ENCODE measurements at places on chromosomes 12 and 14. TPM values are rescaled to one million over a fixed set of nuclear protein-coding genes. Genes with fewer than 3 reads are reported as not detected.

GRCh38 chr14:24289649-24290280 lies 9.8 kb downstream of the DHRS1 start:
- no peak for DNase-seq

GRCh38 chr12:6606331-6607131 lies 648 bp downstream of the CHD4 start:
- peak; percentile 76 for DNase-seq

DNA sequence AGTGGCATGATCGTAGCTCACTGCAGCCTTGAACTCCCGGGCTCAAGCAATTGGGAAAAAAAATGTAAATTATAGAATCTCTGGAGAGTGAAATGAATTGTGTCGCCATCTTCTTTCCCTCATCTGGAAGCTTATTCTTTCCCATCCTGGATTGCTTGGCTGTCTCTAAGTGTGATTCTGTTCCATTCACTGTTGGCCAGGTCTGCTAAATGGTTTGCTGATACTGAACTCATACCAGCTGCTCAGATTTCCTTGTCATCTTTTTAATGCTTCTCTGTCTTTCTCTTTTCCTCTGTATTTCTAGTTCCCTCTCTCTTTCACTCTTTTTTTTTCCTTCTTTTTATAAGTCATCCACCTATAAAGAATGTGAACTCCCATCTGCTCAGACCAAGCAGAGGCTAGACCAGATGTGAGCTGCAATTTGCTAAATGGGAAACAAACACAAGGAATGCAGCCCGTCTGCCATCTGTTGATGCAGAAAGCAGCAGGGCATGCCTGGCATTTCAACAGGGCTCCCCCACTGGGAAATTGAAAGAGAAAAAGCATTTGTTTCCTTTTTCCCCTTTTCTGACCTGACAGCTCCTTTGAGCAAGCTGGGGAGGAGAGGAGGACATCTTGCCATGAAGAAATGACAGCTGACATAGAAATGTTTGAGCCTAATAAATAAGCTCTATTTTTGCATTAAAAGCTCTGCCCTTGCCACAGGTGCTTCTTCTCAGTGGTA lies 1823.6 kb upstream of the FLRT2 start:
- DNase-seq, result no peak

CCDC197 gene
- not detected for polyA plus RNA-seq

- DNase-seq, result peak; percentile 57
Measured at GRCh38 chr14:95483309-95484165, 32.9 kb downstream of the SYNE3 start.

- no peak for DNase-seq
Measured at GRCh38 chr14:92955381-92955780, 32.4 kb downstream of the CHGA start.

MAP1LC3B2 gene
- 8.4 TPM for polyA plus RNA-seq

DNA sequence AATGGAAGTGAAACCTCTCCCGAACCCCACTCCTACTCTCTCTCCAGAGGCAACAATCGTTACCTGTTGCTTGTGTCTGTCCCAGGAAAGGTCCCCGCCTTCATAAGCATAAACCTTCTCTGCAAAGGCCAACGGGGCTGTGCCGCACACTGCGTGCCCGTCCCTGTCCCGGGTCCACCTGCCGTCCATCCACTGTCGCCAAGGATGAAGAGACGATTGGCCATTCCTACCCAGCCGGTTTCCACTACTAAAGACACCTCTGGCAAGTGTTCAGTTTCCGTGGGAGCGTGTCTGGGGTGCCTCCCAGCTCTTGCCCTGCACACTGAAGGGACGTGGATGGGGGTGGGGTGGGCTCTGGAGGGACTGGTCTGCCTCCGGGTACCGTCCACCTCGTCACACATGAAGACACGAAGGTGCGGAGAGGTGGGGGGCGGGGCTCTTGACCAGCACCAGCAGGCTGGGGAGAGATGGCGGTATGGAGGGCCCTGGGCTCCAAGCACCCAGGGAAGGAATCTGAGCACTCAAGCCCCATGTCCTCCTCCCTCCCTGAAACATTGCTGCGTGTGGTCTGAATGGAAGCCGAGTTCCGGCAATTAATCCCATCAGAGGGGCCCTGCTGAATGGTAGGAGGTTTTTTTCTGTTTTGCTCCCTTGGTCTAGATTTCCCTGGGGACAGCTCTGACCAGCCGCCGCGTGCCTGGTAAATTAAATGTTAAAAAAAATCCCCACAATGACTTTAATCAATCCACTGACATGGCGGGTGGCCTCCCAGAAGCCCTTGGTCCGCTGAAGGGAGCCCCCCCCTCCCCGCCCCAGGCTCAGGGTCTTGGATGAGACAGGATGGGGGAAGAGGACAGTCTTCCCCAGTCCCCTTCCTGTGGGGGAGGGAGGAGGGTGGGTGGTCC lies 4.1 kb upstream of the KIF26A start:
- DNase-seq, result peak; percentile 0

SLC5A8 gene
- not detected for polyA plus RNA-seq

KRT7 gene
- polyA plus RNA-seq, result 0.16 TPM

EFS gene
- polyA plus RNA-seq, result 38.2 TPM

FAM181A gene
- polyA plus RNA-seq, result not detected

GRCh38 chr12:132948146-132949066 lies 7.7 kb downstream of the ZNF605 start:
- DNase-seq, result no peak

DNA sequence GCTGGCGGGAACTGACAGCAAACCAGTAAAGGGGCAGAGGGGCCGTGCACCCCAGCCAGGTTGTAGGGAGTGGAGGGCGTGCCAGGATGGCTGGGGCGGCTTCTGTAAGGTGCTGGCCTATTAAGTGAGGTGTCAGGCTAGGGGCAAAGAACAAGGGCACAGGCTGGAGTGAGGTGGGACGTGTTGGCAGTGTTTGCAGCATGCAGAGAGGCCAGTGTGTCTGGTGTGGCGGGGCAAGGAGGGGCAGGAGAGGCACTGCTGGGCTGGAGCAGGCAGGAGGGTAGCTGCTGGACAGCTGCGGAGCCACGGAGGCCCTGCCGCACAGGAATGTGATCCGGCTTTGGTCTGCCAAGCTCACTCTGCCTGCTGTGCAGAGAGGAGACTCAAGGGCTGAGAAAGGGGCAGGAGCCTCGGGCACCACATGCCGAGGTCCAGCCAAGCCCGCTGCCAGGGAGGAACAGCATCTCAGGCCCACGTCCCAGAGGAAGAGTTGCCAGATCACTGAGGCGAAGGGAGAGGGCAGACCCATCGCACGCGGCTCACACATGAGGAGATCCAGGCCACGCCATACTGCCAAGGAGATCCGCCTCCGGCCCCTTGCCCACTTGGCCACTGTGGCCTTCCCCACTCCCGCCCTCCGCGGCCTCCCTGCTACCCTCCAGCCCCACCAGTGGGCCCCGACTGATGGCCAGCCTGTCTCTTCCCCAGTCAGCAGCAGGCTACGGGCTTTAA lies 46.8 kb downstream of the AMN start:
- peak; percentile 40 for DNase-seq

- peak; percentile 18 for DNase-seq
Measured at GRCh38 chr12:86727160-86727559, 471.0 kb upstream of the MGAT4C start.

DNA sequence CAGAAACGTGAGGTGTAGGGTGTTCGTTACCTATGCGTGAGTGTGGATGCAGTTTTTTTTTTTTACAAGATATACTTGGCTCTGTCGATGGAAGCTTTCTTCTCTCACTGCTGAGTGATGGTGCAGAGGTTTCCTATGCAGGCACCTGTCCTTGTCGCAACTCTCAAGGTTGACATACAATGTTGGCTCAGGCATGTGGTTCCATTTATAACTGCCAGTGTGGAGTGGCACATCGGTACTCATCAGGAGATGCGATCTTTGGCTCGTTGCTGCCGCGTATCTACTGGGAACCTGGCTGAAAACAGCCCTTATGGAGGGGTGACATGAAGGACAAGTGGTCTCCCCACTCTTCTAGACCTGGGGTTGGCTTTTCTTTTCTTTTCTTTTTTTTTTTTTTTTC lies 109.0 kb downstream of the ZNF664 start:
- no peak for DNase-seq

GRCh38 chr14:100738704-100739131 lies 12.0 kb downstream of the DLK1 start:
- no peak for DNase-seq

INHBC gene
- polyA plus RNA-seq, result not detected

DNA sequence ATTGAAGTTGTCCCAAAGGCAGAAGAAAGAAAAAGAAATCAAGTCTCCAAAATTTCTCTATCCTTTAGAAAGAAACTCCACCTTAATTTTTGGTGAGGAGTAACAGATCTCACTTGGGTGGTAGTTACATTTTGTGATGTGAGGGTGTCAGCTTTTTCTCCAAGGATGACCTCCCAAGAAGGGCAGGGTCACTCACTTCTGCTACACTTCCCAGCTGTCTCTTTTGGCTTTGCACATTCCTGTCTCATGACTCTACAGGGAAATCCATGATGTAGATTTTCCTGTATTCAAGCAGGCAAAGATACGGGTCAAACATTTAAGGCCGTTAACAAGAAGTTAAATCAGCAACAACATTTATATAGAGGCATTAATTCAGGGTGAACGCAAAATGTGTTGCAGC lies 1016.4 kb downstream of the NRXN3 start:
- no peak for DNase-seq

HELB gene
- polyA plus RNA-seq, result 2.8 TPM

- no peak for DNase-seq
Measured at GRCh38 chr12:104669089-104669721, 212.5 kb downstream of the CHST11 start.
